ENCODE measurements at places on chromosomes 12 and 14.

DNA sequence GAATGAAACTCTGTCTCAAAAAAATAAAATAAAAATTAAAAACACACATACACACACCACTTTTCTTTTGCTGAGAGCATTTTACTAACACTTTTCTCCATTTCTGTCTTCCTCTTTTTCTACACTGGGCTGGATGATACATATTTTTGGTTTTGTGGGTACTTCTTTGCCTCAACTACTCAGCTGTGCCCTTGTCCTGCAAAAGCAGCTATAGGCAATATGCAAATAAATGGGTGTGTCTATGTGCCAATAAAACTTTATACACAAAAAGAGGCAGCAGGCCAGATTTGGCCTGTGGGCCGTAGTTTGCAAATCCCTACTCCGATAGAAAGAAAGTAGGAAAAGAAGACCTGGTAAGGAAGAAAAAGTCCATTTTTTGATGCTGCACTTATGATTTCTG, 6.5 kb downstream of the CLMN start:
- DNase-seq, result no peak

DNA sequence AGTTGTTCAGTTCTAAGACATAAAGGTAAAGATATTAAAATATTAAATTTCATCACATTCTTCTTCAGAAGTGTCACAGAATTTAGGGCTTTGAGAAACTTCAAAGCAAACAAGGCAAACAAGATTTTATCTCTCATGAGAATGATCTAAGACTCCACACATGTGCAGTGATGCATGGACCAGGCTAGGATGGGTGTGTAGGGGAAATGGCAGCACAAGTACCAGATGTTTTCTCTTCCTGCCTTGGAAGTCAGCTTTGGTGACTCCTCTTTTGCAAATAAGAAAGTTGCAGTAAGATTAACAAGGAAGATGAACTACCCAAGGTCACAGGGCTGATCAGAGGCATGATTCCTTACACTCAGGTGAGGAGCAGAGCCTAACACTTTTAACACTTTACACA, 163.8 kb upstream of the LMNTD1 start:
- DNase-seq, result no peak

DNA sequence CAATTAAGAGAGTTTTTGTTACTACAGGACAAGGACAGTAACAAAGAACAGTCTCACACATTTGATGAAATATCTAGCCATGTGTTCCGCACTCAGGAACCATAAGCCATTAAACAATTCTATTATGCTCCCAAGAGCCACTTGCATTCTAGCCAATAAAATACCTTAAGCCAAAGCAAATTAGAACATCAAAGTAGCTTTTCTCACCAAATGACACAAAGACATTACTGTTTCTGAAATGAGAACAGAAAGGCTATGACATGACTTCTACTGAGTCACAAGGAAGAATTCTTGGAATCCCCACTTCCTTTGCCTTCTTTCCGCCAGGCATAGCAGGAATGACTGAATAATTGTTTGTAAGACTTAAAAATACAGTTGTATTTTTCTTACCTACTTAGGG, 445.8 kb downstream of the ATP23 start:
- DNase-seq, result no peak

- DNase-seq, result no peak
Observed at GRCh38 chr14:75521415-75522199, 662 bp upstream of the BATF start.

- DNase-seq, result no peak
Observed at GRCh38 chr12:6559500-6559899, 3.7 kb upstream of the IFFO1 start.

- no peak for DNase-seq
Observed at GRCh38 chr14:67524634-67524963, 8.5 kb upstream of the PLEKHH1 start.

- DNase-seq, result no peak
Observed at GRCh38 chr12:13342971-13343370, 146.4 kb downstream of the EMP1 start.

- DNase-seq, result no peak
Observed at GRCh38 chr12:39503439-39503838, 60.5 kb upstream of the KIF21A start.

DNA sequence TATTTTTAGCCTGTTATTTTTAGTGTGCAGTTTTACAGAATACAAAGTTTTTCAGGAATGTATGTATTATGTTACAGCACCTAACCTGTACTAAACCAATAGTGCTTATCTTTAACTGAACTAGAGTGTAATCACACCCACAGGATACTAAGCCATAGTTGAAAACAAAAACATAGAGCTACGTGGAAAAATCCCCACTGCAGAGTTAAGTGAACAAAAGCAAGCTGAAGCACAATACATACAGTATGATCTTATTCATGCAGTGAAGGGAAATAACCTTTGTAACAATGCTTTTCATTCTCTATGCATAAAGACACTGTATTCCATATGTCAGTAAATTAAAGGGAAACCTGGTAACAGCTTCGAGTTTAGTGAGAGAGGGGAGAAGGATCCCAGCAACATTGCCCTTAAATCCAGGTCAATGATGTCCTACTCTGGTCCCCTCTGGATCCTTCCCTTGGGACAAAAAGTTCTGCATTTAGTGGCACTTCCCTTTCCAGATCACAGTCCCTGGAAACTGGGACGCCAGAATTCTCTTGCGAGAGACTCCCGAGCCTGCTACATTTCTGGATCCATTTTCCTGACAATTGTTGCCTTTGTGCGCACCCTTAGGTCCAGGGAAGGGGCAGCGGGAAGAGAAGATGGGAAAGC, 121.3 kb upstream of the CCND2 start:
- DNase-seq, result no peak

DNA sequence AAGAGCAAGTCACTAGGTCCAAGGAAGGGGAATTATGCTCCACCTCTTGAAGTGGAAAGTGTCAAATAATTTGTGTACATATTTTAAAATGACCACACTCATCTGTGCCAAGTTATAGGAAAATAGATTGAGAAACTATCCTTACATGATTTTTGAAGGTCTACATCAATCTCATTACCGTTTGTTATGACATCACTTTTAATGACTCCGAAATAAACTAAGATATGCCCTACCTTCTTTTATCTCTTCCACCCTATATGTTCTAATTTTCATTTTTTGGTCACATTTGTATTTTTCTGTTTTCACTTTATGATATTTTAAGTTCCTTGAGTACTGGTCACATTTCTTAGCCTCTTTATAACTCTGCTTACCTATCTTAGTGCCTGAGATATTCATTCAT, 3.3 kb upstream of the PSMC6 start:
- DNase-seq, result no peak

GRCh38 chr12:111705672-111706071, 19.8 kb downstream of the ACAD10 start:
- no peak for DNase-seq

- no peak for DNase-seq
Observed at GRCh38 chr14:57987051-57987450, 121.2 kb upstream of the SLC35F4 start.
